AG04450 (cell line): ENCODE measurements at places on chromosomes 13 and 19.
A peak's percentile ranks its signal among the peaks of the same experiment; 100 is the strongest.

DNA sequence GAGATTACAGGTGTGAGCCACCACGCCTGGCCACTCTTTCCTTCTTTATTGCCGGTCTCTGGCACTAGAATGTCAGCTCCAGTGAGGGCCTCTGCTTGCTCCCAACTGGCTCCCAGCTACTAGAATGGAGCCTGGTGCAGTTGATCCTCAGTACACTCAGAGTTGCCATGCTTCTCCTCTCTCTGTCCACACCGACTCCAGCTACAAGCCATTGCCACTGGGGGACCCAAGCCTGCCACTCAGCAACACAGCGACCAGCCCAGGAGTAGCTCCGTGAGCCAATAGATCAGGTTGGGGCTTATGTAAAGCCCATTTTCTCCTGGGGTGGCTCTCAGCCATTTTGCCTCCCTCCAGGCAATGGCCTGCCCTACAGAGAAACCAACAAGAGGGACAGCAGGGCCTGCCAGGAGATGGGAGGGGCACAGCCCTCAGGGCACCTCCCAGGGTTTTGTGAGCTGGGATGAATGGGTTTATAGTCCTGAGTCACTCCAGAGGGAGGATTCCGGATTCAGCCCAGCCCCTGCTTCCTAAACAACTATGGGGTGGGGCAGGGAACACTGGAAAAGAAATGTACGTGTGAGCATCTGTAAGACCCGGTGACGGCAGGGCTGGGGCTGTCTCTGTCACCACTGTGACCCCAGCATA lies 36.5 kb downstream of the OPA3 start:
- no peak for DNase-seq

DNA sequence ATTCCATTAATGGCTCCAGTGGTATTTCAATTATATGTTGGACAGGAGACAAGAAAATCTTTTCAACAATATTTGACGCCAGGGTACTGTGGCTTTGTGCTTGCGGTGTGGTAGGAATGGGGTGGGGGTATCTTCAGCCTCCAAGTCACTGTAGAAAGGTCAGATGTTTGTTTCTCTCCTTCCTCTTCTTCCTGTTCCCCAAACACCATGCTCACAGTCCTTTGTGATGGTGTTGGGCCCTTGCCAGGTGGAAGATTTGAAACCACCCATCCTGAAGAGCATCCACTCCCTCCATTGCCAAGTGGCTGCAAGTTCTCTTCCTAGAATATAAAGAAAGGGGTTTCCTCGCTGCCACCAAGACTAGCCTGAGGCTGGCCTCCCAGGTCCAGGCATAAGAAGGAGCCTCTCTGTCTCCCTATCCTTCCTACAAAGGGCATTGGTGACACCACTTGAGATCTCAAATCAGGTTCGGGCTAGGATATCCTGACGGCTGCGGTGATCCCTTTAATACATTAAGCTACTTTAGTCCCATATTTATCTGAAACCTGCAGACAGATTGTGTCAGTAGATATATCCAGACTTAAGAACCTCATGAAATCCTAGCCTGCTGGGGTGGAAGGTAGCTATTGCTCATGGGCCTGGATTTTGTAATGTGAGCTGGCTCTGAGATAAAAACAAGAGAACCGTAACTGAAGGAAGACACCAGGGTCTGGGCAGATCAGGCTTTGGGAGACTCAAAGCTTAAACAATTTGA lies 64.3 kb upstream of the SIAH3 start:
- no peak for DNase-seq

GRCh38 chr13:72463561-72463960 lies 263.9 kb downstream of the MZT1 start:
- no peak for DNase-seq

DNA sequence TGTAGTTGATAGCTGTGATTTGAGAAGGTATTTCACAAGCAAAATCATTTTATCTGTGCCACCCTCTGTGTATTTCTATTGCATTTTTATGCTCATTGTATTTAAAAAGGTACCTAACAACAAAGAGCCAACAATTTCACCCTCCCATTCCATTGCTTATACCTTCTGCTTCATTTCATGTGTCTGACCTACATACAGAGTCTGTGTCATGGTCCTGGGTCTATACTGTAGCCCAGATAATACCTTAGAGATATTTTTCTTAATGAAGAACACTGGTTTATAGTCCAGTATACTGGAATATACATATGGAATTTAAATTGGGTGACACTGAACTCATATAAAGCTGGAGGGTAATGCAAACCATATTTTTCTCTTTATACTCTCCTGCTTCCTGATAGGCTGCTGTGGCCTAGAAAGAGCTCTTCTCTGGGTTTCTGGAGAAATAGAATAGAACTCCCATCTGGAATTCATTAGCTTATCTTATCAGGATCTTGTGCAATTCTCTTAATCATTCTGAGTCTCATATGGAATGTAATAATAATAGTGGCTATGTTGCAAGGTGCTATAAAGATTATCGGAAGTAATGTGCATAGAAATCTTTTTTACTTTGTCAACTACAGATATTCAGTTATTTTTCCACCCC lies 31.8 kb upstream of the SPART start:
- no peak for DNase-seq

DNA sequence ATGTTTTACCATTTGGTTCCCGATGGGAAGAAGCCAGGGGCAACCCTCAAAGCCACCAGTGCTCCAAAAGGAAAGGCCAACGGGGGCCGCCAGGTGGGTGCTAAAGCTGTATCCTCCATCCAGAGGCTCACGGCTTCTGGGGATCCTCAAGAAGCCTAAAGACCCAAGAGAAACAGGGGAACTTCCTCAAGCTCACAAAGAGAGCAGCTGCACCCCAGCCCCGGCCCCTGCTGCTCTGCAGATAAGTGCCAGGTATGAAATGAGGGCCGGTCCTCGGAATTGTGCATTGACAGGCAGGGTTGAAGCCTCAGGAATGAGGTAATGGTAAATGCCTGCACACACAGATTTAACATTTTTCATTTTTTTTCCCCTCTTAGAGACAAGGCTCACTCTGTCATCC lies 8.0 kb upstream of the POP4 start:
- DNase-seq = no peak

- no peak for DNase-seq
These were observed 45.0 kb upstream of the RNF113B start for GRCh38 chr13:98222081-98222554.

- DNase-seq = no peak
These were observed 47.3 kb upstream of the NPAS1 start for GRCh38 chr19:46972311-46972710.

- no peak for DNase-seq
These were observed 26.9 kb upstream of the RNF17 start for GRCh38 chr13:24737042-24737441.

- no peak for DNase-seq
These were observed 722 bp downstream of the COLGALT1 start for GRCh38 chr19:17555929-17556813.

DNA sequence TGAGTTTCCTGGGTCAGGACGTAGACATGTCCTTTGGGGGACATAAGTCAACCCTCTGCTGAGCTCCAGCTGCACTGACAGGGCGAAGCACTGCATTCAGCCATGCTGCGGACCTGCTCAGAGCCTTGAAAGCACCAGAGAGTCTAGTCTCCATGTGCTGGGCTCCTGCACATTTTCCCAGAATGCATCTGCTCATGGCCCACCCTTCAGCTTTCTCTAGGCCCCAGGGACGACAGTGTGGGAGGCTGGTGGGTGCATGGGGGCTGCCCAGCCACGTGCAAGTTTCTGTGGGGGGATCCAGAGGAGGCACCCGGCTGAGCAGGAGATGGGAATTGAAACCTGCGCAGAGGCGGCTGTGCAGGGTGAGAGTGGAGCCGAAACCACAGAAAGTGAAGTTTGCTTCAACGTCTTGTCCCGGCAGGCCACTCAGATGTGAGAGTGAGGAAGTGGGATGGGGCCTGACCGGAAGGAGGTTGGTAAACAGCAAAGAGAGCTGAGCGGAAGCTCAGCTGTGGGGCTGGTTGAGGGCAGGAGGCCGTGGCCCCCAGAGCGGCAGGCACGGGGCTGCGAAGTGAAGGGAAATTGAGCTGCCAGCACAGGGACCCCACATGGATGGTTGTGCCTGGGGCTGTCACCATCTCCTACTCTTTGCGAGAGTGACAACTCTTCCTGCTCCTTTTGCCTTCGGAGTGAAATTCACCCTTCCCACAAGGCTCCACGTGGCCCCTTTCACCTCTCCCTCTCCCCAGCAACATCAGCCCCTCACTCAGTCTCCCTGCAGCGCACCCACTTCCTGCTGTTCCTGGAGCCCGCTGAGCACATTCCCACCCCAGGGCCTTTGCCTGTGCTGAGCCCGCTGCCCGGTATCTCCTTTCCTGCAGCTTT lies 11.8 kb downstream of the PGLS start:
- DNase-seq = no peak

GRCh38 chr19:435707-436412 lies 25.0 kb downstream of the SHC2 start:
- DNase-seq = no peak

DNA sequence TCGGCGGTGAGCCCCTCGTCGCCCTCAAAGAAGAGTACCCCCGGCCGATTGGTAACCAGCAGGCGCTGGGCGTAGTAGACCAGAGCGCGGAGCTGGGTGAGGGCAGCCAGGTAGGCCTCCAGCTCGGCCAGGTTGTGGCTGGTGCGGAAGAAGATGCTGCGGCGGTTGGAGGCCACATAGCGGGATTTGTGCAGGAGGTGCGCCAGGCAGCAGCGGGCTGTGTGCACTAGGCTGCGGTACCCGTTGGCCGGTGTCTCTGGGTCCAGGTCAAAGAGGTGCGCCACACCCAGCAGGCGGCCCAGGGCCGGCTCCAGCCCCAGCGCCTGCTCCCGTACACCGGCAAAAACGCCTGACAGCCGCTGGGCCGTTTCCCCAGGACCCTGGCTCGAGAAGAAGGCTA lies 16.8 kb downstream of the LIPE start:
- no peak for DNase-seq

DNA sequence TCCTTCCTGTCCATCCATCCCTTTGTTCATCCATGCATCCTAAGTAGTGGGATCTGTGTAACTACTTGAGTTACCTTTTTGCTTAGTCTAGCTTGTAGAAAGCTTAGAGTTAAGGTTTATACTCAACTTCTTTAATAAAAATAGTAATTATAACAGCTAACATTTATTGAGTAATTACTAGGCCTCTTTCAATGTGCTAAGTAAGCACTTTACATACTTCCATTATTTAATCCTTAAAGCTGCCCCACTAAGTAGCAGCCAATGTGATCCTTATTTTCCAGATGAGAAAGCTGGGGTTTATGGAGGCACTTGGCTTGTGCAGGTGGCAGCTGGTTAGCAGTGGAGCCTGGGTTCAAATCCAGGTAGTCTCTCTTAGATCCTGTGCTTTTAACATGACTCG lies 182.9 kb downstream of the FGF9 start:
- no peak for DNase-seq

DNA sequence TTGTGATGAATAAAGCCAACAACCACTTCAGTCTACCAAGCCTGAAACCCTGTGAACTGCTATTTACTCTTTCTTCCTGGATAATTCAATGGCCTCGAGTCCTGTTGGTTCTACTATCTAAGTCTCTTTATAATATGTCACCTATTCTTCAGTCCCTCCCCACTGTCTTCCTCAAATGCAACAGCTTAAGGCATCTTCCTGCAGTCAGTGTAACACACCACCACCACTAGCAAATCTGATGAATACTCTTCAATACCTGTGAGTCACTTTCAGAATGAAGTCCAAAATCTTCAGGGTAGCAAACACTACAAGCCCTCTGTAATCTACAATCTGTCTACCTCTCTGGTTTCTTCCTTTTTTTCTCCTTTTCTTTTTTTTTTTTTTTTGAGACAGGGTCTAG lies 32.9 kb downstream of the ZDHHC20 start:
- no peak for DNase-seq

- no peak for DNase-seq
These were observed 38.4 kb downstream of the KCNC3 start for GRCh38 chr19:50290775-50291174.

DNA sequence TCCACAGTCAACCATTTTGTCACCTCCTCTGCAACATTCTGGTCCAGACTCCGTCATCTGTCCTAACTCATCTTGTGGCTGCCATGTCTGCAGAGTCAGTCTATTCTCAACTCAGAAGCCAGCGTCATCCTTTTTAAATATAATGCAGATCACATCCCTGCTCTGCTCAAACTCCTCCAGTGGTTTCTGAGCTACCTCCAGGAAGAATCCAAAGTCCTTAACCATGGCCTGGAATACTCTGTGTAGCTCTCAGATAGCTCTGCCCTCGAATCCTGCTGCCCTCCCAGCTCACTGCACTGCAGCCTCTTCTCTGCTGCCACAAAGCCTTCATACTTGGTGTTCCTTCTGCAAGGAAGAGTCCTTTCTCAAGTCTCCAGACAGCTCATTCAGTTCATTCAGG lies 190.8 kb downstream of the FOXO1 start:
- no peak for DNase-seq

GRCh38 chr13:29487466-29488454 lies 107.7 kb downstream of the SLC7A1 start:
- DNase-seq = no peak

DNA sequence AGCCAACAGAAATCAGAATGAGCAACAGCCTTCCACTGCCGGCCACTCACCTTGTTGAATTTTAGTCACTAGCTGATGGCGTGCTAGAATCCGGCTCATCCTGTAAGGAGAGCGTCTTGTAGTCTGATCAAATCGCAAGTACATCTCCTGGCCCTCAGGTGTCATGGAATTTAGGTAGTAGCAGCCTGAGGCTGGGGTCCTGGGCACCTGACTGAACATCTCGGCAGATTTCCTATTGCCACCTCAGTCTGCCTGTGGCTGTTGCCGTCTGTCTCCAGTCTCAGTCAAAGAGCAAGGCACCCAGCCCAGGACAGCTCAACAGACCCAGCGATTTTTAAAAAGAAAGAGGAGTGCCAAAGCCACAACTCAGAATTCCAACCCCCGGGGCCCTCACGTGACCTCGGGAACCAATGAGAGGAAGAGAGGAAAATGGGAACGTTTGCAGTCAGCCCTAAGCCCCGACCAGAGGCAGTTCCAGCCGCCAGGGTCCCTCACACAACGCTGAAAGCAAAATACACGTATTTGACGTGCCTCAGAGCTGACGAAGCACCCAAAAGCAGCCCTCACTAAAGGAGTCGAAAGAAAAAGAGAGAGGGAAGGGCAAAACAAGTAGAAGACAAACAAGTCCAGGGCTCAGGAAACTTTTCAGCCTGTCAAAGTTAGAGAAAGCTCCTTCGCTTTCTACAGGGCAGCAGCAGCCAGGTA lies at the start of gene STARD13:
Gene STARD13, minus strand, starts transcription at position 336 of the 705 bp plus-strand sequence. Its CDS starts 117 bp downstream, at position 219.
- DNase-seq = peak; percentile 96

- DNase-seq = no peak
These were observed 3.8 kb downstream of the DCUN1D2 start for GRCh38 chr13:113486698-113487097.

DNA sequence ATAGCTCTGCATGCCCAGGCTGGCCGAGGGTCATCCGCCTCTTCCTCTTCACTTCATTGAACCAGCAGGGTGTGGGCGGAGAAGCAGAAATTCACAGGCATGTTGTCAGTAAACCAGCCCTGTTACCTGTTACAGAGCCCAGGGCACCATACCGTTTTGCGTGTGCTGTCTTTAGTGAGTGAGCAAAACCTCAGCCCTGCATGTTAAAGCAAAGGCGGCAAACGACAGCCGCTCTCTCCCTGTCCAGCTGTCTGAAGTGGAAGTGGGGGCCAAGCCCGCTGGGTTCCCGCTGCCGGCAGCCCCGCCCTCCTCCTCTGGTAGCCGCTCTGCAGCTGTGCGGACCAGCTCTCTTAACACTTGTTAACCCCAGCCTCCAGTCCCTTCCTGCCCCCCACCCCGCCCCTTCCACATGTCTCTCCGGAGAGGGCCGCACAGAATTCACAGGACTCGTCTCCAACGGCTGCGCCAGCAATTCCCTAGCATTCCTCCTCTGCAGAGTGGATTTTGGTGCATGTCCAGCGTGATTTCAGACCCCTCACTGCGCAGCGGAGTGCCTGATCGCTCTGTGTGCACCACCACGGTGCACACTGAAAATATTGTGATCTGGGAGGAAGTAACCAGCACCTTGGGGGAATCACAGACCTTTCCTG lies 12.7 kb downstream of the KLHL26 start:
- DNase-seq = no peak
